ENCODE measurements at places on chromosomes 7 and 10.

- no peak for DNase-seq
Measured at GRCh38 chr10:62648921-62649320, 155.6 kb upstream of the ADO start.

- DNase-seq, result peak; percentile 73
Measured at GRCh38 chr10:73999703-74000102, 1.8 kb downstream of the VCL start.

DNA sequence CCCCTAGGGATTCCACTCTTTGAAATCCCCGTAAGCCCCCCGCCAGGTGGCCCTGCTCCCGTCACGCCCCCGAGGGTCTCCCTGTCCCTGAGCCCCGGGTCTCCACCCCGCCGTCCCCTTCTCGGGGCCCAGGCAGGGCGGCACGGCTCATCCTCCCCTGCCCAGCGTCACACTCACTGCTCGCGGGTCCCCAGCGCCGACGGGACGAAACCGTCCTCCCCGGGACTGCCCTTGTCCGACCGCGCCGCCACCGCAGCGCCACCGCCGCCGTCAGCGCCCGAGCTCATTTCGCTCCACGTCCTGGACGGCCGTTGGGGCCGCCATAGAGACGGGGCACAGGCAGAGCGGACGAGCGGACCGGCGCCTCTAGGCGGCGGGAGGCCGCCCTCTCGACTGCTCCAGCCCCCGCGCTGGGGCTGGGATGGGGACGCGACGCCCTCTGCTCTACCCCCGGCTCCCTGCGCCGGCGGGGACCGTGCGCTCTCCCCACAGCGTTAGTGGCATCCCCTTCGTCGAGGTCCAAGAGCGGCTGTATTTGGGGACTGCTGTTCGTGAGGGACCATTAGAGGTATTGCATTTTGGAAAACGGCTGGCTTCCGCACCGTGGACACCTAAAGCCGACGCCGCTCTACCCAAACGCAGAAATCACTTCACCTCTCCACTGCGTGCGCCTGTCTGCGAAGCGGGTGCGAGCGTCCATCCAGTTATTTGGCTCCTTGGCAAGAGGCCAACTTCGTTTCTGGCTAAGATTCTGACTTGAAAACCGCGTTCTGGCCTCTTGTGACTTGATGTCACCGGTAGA lies at the start of gene EEF1AKMT2:
Gene EEF1AKMT2 (minus strand): TSS at position 341 of the 802 bp plus-strand sequence. CDS start 54 bp downstream, at position 287.
- DNase-seq, result peak; percentile 64

DNA sequence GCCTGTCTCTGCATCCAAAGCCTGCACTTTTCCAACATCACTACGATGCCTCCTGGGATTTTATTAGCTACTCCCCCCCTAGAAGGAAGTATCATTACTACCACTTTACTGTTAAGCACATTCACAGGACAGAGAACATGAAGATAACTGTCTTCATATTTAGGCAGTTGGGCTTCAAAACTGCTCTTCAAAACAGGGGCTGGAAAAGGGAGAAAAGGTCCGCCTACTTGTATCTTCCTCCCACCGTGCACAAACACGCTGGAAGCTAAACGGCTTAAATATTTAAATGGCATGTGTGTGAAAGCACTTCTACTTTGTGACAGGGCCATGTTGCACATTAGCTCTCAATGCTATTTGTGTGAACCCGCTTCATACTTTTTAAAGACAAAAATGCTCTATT lies 999 bp downstream of the ITIH5 start:
- no peak for DNase-seq

- DNase-seq, result no peak
Measured at GRCh38 chr7:14717816-14718215, 184.7 kb downstream of the DGKB start.

- DNase-seq, result no peak
Measured at GRCh38 chr10:70090951-70091350, 38.3 kb downstream of the MACROH2A2 start.

GRCh38 chr10:3624367-3624766 lies 160.6 kb downstream of the KLF6 start:
- DNase-seq, result no peak

DNA sequence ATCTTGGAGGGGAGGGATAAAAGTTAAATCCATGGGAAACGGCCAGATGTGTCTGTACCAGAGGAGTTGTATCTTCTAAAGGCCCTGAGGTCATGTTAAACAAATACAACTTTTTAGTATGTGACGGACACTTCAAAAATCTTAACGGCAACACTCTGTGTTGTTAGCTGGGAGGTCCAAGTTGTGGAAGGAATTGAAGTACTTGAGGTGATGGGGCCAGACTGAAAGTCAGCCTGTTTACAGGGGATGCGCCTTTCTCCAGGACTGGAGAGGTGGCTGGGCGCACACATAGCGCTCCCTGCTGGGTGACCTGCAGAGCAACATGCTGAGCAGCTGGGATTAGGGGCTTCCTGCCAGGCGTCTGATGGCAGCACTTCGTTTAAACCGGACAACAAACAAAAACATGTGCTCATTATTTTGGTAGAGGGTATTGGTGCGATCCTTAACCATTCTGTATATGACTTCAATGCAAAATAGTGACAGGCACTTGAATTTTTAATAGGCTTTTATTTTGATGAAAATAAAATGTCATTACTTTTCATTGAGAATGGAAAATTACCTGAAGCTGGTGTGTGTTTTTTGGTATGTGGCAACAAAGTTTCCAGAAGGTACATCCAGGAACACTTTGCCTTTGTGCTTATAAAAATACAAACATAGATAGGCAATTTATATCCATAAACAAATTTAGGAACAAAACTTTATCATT lies 198.2 kb downstream of the MLLT10 start:
- no peak for DNase-seq

- no peak for DNase-seq
Measured at GRCh38 chr10:35950226-35950625, 308.1 kb upstream of the FZD8 start.

DNA sequence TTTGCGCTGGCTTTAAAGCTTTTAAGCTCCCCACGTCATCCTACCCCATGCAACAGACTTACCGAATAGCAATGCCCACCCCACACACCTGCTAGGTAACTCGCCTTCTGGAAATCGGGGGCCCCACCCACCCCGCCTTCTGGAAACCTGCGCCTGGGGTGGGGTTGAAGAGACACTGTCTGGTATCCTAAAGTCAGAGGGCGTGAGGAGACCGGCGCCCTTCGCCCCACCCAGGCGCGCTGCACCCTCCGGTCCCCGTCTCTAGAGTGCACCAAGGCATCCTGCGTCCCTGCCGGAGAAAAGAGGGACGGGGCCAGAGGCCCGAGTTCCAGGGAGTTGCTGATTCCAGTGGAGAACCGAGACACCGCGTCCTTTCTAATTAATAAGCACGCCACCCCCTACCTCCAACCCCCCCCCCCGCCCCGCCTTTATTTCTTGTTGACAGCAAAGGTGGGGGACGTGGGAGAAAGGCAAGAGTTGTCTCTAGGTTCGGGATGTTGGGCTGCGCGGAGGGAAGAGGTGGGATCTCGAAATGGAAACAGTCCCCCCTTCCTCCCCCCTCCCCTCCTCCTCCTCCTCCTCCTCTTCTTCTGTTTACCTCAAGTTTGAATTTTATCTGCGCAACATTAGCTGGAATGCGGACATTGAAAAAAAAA lies 220.9 kb upstream of the MKLN1 start:
- DNase-seq, result no peak

GRCh38 chr10:78716043-78716660 lies 352.6 kb upstream of the ZMIZ1 start:
- DNase-seq, result no peak

DNA sequence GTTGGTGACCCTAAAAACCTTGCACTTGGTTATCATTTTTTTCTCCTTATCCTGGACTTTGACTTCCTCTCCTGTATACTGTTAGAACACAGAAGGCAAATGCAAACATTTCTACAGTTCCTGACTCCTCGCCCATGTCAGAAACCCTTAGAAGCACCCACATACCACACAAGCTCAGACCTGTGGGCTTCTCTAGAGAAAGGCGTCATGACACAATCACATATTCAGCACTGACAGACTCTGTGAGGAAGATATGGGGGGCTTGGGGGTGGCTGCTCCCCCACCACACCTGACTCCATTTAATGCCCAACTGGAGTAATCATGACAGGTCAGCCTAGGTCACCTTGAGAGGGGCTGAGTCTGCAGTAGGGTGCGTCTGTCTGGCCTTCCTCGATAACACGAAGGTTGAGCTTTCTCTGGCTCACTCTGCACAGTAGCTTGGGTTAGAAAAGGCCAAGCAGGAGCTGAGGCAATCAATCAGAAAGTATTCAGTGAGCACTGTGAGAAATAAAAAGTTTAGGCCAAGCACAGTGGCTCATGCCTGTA lies 50.9 kb downstream of the CCDC3 start:
- no peak for DNase-seq

DNA sequence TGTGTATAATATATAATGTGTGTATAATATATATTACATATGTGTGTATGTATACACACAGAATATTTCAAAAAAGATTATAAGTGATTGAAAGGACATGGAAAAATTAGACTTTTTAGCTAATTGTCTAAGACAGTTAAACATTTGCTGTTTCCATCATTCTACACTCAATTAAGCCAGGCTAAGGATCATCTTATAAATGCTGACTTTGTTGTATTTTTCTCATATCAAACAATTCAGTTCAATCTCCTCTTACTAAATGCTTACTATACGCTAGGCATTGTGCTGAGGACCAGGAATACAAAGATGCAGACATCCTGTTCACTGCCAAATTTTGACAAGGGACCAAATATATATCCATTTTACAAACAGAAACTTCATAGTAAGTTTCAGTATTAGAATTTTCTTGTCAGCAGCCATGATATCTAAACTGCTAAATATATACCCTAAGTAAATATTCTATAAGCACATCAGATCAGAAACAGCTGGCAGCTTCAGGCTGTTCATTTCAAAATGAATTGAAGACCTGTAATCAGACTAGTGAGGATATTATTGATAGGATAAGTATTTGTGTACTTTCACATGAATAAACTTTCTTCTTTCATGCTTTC lies 10.3 kb upstream of the LRRN3 start:
- no peak for DNase-seq

GRCh38 chr7:151795168-151795811 lies 81.6 kb downstream of the PRKAG2 start:
- no peak for DNase-seq

GRCh38 chr10:112767156-112767555 lies 182.9 kb upstream of the TCF7L2 start:
- no peak for DNase-seq

- no peak for DNase-seq
Measured at GRCh38 chr10:29668628-29669027, 33.9 kb upstream of the SVIL start.

DNA sequence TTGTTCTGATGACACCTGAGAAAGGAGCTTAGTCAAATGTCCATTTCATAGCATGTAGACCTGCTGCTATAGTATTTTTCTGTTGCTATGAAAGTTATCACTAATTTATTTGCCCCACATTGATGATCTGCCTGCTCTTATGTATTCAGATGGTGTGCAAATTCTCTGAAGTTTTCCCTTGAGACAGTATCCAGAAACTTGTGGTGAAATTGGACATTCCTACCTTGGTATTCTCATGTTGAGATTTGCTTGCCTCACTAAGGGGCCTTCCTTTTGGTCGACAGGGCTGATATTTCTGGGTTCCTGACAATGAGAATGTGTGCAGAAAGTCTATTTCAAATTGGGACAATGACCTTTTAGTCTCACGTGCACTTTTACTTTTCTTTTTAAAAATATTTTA lies 253.2 kb upstream of the FZD8 start:
- DNase-seq, result peak; percentile 36

- no peak for DNase-seq
Measured at GRCh38 chr10:5816170-5816569, 2.9 kb upstream of the GDI2 start.

DNA sequence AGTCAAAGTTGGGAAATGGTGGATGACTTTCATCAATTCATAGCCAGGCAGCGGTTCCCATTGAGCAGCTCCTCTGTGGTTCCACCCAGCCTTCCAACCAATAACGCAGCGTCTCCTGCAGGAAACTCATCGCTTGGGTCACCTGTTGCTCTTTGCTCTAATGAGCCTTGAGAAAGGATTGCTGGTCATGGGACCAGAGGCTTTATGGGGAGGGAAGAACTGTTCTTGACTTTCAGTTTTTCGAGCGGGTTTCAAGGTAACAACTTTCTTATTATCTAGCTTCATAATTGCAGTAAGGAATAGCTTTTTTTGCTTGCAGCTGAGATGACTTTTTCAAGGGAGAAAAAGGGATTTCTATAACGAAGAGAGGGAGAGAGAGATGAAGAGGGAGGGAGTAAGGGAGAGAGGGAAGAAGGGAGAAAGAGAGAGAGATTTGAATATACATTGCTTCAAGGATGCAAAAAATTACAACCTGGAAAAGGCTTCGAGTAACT lies 405 bp upstream of the ENTPD1 start:
- no peak for DNase-seq

- DNase-seq, result no peak
Measured at GRCh38 chr7:123621707-123622106, 20.1 kb downstream of the ASB15 start.

DNA sequence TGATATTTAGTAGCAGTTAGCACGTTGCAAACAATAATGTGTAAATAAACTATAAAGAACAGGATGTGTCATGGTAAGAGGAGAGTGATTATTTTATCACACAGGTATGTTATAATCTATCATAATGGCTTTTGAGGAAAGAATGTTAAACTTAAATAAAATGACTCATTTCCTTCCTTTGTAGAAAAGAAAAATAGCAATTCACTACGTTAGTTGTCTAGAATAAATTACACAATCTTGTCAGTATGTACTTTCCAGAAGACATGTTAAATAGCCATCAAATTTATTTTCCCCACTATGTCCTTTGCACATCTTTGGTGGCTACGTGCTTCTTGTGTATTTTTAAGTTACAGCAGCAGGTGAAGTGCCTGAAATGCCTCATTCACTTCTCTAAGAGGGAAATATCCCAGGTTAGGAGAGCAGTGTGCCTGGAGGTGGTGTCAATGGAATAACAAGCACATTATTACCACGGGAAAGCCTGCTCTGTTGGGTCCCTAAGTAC lies 133.8 kb downstream of the SEMA3A start:
- no peak for DNase-seq

- DNase-seq, result no peak
Measured at GRCh38 chr10:31134311-31134952, 102.8 kb upstream of the ZNF438 start.

- DNase-seq, result no peak
Measured at GRCh38 chr7:45576249-45576929, 2.2 kb downstream of the ADCY1 start.

- DNase-seq, result no peak
Measured at GRCh38 chr7:80830010-80830409, 88.8 kb downstream of the SEMA3C start.

GRCh38 chr7:116802746-116803152 lies 59.6 kb upstream of the CAPZA2 start:
- no peak for DNase-seq

- no peak for DNase-seq
Measured at GRCh38 chr10:120002785-120003184, 110.3 kb downstream of the SEC23IP start.

- DNase-seq, result no peak
Measured at GRCh38 chr7:1917221-1918062, 247.4 kb downstream of the ELFN1 start.

- no peak for DNase-seq
Measured at GRCh38 chr10:100076750-100077149, 4.9 kb downstream of the CPN1 start.
